ENCODE measurements at places on chromosomes 6 and 20. TPM values are rescaled to one million over a fixed set of nuclear protein-coding genes. Genes with fewer than 3 reads are reported as not detected.

Gene RNF182
- not detected for total RNA-seq

Gene NOTCH4
- 30.4 TPM for total RNA-seq

Gene RFX6
- total RNA-seq, result not detected

Gene ID4
- 2.7 TPM for total RNA-seq

Gene LIME1
- total RNA-seq, result 3.9 TPM

Gene SOBP
- 20.5 TPM for total RNA-seq

Gene OPRM1
- not detected for total RNA-seq

Gene ITPR3
- total RNA-seq, result 8.8 TPM

Gene OR12D1
- not detected for total RNA-seq

Gene CLPSL2
- not detected for total RNA-seq

- no peak for DNase-seq
Observed at GRCh38 chr6:43807228-43808061, 37.4 kb downstream of the VEGFA start.

DNA sequence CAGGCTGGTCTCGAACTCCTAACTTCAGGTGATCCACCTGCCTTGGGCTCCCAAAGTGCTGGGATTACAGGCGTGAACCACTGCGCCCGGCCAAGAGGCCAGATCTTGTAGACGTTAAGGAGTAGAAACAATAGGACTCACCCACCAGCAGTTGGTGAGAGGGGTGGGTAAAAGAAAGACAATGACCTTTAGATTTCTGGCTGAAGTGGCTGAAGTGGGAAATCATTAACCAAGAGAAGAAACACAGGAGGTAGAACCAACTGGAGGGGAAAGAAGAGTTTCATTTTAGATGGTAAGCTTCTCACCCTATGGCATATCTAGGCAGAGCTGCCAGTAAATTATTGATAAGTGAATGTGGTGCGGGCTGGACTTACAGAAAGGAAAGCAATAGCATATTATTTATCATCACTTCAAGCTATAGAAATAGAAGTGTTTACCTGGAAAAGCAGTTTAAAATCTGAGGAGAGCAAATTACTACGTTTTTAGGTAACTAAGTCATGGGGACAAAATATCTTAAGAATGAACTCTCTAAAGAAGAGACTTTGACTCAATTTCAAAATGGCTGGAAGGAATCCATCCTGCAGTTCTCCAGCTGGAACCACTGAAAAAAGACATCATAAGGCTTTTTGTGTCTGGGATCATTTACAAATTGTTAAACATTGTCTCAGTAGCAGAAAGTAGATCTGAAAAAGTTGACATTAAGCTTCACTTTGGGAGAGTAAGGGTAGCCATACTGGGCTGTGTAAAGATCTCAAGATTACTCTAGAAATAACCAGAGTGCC lies 109.6 kb downstream of the ALDH8A1 start:
- no peak for DNase-seq

DNA sequence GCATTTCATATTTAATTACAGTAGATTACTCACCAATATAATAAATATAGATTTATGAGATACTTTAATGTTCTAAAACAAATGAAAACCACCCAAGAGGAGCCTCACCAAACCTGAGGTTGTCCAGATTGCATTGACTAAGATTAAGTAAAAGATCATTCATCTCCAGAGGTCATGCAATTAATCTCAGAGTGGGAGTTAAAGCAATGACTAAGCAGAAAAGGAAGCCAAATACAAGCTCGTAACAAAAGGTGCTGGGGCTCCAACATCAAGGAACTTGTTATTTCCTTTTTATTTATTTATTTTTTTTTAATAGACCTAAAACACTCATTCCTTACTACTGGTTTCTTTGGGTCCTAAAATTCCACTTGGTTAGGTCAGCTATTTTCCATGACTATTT lies 57.7 kb downstream of the RSPO3 start:
- no peak for DNase-seq

DNA sequence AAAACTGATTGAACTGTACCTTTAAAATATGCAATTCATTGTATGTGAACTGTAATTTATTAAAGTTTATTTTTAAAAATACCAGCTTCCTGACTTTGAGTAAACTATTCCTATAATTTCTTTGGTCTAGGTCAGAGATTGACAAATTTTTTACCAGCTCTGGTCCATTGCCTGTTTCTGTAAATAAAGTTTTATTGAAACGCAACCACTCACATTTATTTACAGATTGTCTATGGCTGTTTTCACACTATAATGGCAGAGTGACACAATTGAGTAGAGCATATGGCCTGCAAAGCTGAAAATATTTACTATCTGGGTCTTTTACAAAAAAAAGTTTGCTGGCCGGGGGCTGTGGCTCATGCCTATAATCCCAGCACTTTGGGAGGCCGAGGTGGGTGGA lies 33.0 kb upstream of the NFATC2 start:
- no peak for DNase-seq

DNA sequence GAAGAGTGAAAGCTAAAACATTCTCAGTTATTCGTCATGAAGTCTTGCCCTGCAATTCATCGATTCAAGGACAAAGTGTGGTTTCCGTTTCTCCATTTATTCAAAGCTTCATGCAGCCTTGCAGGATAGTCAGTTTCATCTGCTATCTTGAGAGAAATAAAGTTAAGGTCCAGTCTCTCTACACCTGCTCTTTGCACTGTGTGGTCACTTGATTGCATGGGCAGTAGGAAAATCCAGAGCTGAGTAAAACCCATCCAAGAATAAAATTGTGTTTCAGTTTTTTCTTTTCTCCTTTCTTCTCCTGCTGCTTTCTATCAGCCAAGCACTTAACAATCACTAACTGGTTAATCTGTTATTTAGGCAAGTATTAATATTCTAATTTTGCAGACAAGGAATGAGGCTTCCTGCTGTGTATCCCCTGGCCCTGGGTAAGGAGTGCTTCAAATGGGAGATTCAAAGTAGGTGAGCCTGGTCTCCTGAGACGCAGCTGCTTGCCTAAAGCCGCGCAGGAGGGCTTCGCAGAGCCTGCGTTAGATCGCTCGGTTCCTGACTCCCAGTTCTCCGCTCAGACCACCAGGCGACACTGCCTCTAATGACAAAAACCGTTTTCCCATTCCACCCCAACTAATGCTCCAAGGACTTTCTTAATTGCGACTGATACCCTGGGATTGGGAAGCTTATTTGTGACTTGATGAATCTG lies 808.3 kb downstream of the TFAP2A start:
- no peak for DNase-seq

DNA sequence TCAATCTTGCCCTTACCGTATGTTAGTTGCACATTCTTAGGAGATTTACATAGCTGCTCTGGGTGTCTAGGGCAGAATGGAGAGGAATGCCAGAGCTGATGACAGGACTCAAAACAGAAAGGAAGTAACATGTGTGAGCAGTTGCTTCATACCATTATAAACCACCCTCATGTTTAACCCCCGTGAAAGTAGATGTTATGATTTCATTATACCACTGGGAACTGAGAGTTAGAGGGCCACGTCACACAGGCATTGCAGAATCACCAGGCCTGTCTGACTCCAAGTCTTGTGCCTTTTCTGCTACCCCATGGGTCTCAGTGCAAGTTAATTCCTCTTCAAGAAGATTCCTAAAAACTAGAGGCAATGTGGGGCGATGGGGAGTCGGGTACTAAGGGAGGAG lies 23.5 kb upstream of the SIM1 start:
- no peak for DNase-seq

DNA sequence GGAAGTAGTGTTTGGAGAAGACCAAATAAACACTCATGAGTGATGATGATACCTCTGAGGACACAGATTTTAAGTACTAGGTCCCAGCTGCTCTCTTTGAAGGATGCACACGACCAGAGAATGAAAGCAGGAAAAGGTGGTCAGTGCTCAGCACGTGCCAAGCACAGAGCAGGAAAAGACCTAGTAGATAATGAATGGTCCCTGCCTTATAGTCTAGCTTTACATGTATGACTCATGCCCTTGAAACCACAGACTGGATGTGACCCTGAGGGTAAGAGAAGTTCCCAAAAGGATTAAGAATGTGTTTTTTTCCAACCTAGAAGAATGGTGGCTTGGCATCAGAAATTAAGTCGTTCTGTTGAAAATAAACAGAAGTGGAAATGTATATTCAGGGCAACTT lies 2.8 kb upstream of the MC3R start:
- no peak for DNase-seq

DNA sequence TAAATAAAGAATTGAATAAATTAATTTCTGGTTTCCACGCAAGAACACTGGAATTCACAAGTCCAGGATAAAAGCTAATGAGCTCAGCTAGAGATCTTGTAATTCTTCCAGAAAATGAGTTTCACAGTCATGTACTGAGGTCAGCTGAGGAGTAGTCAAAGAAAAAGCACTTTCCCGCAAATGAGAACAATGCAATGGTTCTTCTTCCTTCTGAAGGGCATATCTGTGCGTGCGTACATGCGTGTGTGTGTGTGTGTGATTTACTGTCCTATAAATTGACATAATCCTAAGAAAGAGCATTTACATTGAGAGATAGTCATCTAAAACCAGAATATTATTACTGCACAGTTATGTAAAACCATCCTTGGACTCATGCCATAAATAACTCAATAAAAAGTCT lies 968.9 kb upstream of the EYS start:
- DNase-seq, result no peak

DNA sequence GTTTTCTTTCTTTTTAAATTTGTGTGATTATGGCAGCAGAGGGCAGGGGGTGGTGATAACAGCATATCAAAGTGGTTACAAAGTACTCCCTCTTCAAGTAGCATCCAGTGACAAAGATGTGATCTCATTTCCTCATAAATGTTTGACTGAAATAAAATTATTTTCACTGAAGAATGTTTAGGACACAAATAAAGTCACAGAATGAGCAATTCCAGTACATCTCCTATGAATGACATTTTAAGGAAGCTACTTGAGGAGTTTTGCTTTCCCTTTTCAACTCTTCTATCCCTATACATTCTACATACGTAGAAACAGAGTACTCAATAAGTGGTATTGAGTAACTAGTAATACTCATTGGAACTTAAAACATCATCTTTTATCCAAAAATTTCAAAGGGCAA lies 13.9 kb upstream of the GABRR2 start:
- DNase-seq, result no peak

DNA sequence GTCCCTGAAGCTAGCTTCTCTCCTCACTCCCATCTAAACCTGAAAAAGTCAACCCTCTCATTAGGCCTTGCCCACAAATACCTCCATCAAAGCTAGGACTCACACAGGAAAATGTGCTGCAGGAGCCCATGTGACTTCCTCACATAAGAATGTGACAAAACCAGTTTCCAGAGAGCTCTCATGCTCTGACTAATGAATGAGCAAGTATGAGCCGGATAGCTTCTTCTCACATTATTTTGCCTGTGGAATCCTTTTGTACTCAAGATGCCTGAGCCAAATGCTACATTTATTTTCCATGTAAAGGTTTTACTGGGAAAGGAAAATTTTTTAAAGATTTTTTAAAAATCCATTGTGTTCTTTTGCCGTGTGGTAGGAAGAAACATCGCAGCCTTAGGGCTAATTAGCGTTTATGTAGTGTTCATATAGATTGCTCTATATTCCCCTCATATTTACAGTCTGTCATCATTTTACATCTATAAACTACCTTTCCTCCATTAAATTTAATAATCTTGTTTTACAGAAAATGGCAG lies 68.6 kb upstream of the CCN6 start:
- DNase-seq, result no peak

DNA sequence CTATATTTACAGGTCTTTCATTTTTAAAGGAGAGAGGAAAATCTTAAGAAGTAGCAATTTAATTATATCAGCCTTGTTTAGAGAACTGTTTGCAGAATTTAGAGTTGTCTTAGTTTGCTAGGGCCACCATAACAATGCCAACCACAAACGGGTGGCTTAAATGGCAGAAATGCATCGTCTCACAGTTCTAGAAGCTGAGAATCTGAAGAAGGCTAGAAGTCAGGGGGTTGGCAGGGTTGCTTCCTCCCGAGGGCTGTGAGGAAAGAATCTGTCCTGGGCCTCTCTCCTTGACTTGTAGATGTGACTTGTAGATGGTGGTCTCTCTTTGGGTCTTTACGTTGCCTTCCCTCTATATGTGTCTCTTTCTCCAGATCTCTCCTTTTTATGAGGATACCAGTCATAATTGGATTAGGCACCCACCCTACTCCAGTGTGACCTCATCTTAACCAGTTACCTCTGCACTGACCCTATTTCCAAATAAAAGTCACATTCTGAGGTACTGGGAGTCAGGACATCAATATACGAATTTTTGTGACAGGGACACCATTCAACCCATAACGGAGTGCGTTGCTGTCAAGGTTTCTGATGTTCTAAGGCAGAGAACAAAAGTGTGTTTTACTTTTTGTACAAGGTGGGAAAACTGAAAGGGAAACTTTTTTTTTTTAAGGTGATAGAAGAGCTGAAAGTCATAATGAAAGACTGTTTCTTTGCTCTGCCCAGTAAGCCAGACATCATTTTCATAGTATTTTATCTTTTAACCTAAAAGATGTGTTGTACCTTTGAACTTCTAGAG lies 84.4 kb downstream of the SAMD3 start:
- DNase-seq, result no peak

DNA sequence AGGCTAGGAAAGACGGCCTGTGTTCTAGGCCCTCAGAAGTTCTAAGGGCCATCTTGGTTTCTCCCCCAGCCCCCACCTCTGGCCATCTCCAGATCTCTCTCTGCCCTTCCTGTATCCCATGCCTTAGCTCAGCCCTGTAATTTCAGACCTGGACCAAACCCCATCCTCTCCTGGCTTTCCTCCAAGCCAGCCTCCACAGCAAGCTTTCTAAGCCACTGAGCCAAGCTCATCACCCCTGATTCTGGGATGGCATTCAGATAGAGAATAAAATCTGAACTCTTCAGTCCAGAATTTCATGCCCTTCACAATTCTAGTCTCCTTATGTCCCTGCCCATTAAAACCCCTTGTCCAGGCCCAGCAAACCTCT lies 18.9 kb upstream of the CCM2L start:
- no peak for DNase-seq

DNA sequence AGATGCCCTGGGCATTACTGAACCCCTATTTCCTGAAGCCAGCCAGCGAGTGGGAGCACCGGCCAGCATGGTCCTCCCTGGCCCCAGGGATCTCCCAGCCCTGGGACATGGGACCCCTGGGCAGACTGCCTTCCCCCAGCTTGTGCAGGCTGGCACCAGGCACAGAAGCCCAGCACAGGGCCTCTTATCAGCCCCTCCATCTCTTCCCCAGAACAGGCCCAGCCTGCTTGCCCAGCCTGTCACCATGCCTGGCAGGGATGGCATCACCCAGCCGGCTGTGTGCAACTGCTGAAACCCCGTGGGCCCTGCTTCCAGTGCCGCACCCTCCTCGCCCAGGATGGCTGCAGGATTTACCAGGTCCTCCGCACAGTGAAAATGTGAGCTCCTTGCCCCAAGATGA lies 6.1 kb upstream of the OSBPL2 start:
- DNase-seq, result no peak

GRCh38 chr6:163608204-163608644 lies 193.7 kb downstream of the QKI start:
- no peak for DNase-seq

DNA sequence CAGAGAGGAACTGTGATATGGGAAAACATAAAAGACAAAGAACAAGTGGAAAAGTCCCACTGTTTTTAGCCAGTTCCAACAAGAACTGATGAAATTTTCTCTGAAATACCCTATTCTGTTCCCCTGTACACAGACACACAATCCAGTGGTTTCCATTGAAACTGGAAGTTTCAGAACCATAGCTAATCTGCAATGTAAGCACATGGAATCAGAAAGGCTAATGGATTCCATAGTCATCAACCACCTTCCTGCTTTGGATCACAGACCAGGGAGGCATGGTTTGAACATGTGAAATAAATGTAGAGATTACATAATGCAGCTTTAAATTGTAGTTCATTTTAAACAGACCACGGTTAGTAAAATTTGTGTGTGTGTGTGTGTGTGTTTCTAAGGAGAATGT lies 242.1 kb downstream of the GJA1 start:
- no peak for DNase-seq

- DNase-seq, result no peak
Observed at GRCh38 chr6:148578837-148579565, 167.8 kb upstream of the UST start.

Measured in heart right ventricle (tissue), 16 donors.